Activated gamma-delta T cell treated with anti-CD3 and anti-CD28 coated beads, Interleukin-2, amount 50 U/mL, for 16 hours (primary cell): ENCODE measurements at places on chromosomes 4 and X.

GRCh38 chr4:114200026-114200425 lies 220.6 kb upstream of the ARSJ start:
- DNase-seq: no peak

- DNase-seq: no peak
Observed at GRCh38 chr4:154427149-154427548, 64.5 kb downstream of the DCHS2 start.

DNA sequence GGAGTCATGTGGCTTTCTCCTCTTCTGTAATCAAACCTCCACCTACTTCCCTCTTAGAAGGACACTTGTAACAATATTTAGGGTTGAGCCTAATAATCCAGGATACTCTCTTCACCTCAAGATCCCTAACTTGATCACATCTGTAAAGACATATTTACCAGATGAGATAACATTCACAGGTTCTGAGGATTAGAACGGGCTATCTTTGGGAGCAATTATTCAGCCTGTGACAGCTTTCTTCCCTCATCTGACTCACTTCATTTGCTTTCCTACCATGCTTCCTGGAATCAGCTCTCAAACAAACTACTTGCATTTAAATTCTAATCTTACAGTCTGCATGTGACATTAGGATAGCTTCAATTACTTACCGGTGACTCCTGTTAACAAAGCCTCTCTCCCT lies 133.5 kb upstream of the NDST3 start:
- DNase-seq: no peak

DNA sequence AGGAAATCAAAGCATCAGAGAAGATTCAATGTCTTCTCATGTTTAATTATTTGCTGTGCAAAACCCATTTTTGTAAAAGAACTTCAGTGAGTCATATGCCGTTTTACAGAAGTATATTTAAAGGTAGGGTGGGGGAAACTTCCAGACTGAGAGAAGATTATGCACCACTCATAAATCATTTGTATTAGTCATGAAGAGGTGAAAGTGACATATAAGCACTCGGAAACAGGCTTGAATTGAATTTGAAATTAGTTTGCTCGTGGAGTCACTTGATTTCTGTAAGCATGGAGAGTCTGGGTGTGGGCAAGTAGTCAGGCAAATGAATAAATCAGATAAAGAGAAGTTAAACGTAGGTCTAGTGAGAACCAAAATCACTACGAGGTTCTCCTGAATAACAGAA lies 335.1 kb downstream of the ANK2 start:
- DNase-seq: no peak

DNA sequence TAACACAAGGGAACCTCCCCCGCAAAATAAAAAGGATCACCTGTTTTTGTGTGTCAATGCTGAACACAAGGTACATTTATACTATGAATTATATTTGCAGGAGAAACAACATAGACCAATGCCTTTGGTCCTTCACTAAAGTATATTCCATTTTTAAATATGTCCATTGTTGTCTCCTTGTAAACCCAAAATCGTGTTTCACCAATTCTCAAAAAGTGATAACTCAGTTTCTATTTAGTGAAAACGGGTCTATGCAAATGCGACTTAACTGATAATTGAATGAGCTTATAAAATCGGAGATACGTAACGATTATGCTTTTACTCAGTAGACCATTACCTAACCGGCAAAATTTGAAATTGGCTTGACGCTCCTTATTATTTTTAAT lies 2.1 kb downstream of the BRWD3 start:
- DNase-seq: no peak

DNA sequence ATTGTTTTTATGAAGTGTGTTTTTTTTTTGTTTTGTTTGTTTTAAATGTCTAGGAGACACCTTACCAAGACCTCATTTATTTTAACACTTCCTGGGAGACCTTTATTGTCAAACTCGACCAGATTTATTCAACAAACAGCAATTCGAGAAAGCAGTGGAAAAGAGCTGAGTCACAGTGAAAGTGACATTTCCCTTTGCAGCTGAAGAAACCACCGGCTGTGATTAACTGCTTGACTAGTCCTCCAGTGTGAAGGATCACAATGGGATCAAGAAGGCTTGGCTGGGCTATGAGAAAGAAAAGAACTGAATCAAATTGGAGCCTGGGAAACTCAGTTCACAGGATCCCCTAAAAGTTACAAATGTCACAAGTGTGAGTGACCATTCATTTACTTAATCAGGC lies 11.9 kb upstream of the ADH7 start:
- no peak for DNase-seq

GRCh38 chrX:137052643-137053235 lies 18.9 kb upstream of the GPR101 start:
- DNase-seq: no peak

- no peak for DNase-seq
Observed at GRCh38 chrX:29699239-29699638, 516.1 kb upstream of the MAGEB2 start.

- DNase-seq: no peak
Observed at GRCh38 chrX:24276015-24276414, 37.9 kb downstream of the SUPT20HL2 start.

GRCh38 chr4:185456131-185456530 lies 15.4 kb downstream of the CCDC110 start:
- DNase-seq: no peak

DNA sequence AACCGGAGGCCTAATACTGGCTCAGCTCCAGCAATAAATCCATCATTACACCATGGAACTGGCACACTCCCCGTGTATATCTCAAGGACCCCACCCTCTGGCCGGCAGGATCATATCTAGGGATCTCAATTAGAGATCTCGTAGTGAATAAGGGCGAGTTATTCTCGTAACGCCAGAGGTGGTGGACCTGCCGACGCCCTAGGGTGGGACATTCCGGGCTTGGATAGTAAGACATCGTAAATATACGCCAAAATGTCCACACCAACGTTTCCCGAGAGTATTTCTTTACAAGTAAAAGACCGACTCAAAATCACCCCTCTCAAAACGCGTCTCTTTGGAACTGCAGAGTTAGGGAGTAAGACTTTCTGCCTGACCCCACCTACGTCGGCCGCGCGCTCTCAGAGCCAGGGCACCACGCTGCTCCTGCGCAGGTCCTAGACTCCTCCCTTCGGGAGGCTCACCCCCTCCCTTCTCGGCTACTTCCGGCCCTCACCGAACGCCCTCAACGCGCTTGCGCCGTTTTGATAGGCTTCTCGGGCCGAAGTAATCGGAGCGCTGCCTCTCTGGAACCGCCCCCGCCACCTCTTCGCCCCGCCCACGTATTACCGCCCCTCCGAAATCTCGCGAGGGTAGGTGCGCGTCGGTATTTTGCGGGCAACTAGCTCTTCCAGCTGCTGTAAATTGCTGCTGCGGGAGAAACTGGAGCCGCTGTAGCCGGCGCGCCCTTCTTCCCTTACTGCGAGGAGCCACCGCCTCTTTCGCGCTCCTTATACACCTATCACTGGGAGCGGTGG lies at the start of gene WDR44:
TSS of gene WDR44 (plus strand) at position 643 of the 794 bp plus-strand sequence. CDS start 398 bp downstream, outside the sequence.
- DNase-seq: peak; percentile 83
